ENCODE measurements at places on chromosomes 4 and X.

DNA sequence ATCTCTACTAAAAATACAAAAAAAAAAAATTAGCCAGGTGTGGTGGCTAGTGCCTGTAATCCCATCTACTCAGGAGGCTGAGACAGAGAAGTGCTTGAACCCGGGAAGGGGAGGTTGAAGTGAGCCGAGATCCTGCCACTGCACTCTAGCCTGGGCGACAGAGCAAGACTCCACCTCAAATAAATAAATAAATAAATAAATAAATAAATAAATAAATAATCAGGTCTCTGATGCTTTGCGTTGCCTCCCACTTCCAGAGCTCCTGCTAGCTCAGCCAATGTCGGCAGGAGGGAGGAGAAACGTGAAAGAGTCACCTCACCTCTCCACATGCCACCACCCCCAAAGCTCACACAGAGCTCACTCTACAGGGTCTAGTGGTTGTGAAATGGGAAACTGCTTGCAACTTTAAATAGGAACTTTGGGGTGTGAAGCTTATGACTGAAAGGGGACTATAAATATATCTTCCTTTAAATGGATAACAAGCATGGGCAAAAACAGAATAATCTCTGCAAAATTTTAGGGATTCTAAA lies 7.9 kb downstream of the SMIM31 start:
- no peak overlapping the region for H3K4me3 ChIP-seq

GRCh38 chr4:187666034-187666433 lies 329.5 kb upstream of the ZFP42 start:
- H3K4me1 ChIP-seq, result no peaks in the 10 kb centered on the region
- no peak overlapping the region for H3K27ac ChIP-seq
- H3K36me3 ChIP-seq, result no peaks in the 10 kb centered on the region
- no peak for DNase-seq

- H3K36me3 ChIP-seq, result peaks cover 3% of the 10 kb centered on the region
- peaks cover 20% of the 10 kb centered on the region for H3K4me1 ChIP-seq
- no peak overlapping the region for H3K27ac ChIP-seq
- H3K27me3 ChIP-seq, result peaks cover 5% of the 10 kb centered on the region
- DNase-seq, result no peak
Measured at GRCh38 chr4:101334963-101335572, 12.3 kb downstream of the PPP3CA start.

DNA sequence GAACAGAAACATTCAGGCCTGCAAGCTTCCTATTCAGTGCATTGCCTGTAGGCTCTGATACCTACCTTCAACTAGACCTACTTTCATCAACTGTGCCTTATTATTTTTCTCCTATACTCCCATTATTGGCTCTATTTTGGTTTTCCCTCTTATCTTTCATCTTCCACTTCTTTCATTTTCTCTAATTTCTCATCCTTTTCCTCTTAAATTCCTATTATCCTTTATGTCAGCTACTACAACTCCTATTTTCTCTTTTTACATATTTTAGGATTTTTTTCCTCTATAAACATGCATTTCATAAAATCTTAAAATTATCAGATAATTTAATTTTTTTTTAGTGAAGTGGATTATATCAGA lies 61.6 kb upstream of the PRDM8 start:
- H3K27ac ChIP-seq, result no peak overlapping the region
- H3K4me1 ChIP-seq, result peaks cover 49% of the 10 kb centered on the region
- DNase-seq, result no peak
- peaks cover 22% of the 10 kb centered on the region for H3K36me3 ChIP-seq

DNA sequence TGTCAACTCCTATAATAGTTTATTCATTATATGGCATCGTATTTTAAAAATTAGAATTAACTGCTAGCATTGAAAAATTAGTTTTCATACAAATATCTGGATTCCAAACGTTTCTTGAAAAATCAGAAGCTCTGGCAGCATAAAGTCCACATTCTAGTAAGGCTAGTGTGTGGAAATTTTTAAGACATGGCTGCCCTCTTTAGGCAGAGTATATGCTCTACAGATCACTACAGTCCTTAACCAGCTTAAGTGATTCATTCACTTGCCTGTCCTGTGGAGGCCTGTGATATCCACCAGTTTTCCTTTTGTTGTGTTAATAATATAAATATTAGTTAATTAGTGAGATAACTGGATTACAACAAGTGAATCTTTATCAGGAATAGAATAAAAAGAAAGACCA lies 287.2 kb downstream of the OPHN1 start:
- H3K27ac ChIP-seq, result no peak overlapping the region
- no peaks in the 10 kb centered on the region for H3K36me3 ChIP-seq
- H3K4me3 ChIP-seq, result no peak overlapping the region
- no peaks in the 10 kb centered on the region for H3K27me3 ChIP-seq
- peaks cover 6% of the 10 kb centered on the region for H3K4me1 ChIP-seq
